ENCODE measurements at places on chromosomes 12 and 14. TPM values are rescaled to one million over a fixed set of nuclear protein-coding genes. Genes with fewer than 3 reads are reported as not detected.

The POTEM gene
- not detected for total RNA-seq

The SALL2 gene
- 2.6 TPM for total RNA-seq

The DENND5B gene
- not detected for total RNA-seq

The RD3L gene
- total RNA-seq = not detected

The P3H3 gene
- total RNA-seq = 2.5 TPM

GRCh38 chr12:111685322-111685810 is 390 bp downstream of the BRAP start:
- peak overlapping the region; percentile 94 for H3K4me3 ChIP-seq
- DNase-seq = no peak

DNA sequence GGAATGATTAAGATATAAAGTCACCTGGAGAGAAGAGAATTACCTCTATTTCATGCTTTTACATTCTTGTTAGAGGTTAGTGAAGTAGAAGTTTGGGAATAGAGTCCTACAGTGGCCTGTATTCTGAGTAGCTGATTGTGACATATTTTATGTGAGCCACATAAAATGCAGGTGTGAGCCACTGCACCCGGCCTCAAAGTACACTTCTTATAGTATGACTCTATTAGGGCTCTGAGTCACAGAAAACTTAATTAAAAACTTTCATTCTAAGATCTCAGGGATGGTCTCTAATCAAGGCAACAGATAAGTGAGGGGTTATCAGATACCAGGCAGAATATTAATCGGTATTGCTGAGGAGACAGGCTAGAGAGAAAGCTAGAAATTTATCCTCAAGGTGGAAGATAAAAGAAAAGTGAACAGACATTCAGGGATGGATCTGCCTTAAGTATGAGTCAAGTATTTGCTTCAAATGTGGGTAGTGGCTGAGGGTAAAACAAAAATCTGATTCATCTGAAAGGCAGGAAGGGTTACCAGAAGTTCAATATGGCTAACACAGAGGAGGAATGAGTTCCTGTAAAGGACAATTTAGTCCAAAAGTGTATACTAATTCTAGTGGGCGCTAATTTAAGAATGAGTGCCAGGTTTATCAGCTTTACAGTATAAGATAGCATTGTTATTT is 5.5 kb upstream of the G2E3 start:
- no peaks in the 10 kb centered on the region for H3K36me3 ChIP-seq
- H3K4me3 ChIP-seq = no peak overlapping the region
- H3K27ac ChIP-seq = no peak overlapping the region
- H3K4me1 ChIP-seq = peaks cover 4% of the 10 kb centered on the region
- DNase-seq = no peak

- no peak for DNase-seq
- H3K27me3 ChIP-seq = no peaks in the 10 kb centered on the region
- H3K27ac ChIP-seq = no peak overlapping the region
Observed at GRCh38 chr12:45184147-45184963, 31.5 kb upstream of the ANO6 start.

DNA sequence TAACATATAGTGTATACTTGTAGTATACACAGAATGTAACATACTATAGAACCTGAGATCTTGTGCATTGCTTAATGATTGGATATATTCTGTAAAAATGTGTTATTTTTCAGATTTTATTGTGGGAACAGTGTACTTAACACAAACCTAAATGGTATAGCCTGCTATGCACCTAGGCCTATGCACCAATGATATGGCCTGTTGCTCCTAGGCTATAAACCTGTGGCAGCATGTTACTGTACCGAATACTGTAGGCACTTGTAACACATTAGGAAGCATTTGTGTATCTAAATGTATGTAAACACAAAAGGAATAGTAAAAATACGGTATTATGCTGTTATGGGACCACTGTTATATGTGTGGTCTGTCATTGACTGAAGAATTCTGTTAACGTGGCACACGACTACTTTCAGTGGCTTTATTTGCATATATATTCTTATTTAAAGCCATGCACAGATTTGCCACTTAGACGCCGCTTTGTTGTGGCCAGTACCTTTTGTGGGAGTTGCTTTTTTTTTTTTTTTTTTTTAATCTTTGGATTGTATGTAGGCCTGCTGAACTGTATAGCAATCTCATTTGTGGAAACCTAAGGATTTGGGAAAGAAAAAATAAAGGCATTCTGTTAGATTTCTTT is 7.4 kb downstream of the PAPOLA start:
- H3K4me3 ChIP-seq = no peak overlapping the region
- no peaks in the 10 kb centered on the region for H3K27me3 ChIP-seq
- H3K36me3 ChIP-seq = no peaks in the 10 kb centered on the region
- H3K4me1 ChIP-seq = peaks cover 85% of the 10 kb centered on the region

- DNase-seq = no peak
- H3K27me3 ChIP-seq = peaks cover 4% of the 10 kb centered on the region
- H3K4me1 ChIP-seq = no peaks in the 10 kb centered on the region
- H3K36me3 ChIP-seq = no peaks in the 10 kb centered on the region
- no peak overlapping the region for H3K27ac ChIP-seq
Observed at GRCh38 chr12:7376196-7376595, 67.8 kb downstream of the CD163L1 start.

GRCh38 chr14:87628129-87628528 is 364.9 kb downstream of the GALC start:
- H3K27me3 ChIP-seq = no peaks in the 10 kb centered on the region
- no peak for DNase-seq
- no peaks in the 10 kb centered on the region for H3K4me1 ChIP-seq
- no peak overlapping the region for H3K27ac ChIP-seq

DNA sequence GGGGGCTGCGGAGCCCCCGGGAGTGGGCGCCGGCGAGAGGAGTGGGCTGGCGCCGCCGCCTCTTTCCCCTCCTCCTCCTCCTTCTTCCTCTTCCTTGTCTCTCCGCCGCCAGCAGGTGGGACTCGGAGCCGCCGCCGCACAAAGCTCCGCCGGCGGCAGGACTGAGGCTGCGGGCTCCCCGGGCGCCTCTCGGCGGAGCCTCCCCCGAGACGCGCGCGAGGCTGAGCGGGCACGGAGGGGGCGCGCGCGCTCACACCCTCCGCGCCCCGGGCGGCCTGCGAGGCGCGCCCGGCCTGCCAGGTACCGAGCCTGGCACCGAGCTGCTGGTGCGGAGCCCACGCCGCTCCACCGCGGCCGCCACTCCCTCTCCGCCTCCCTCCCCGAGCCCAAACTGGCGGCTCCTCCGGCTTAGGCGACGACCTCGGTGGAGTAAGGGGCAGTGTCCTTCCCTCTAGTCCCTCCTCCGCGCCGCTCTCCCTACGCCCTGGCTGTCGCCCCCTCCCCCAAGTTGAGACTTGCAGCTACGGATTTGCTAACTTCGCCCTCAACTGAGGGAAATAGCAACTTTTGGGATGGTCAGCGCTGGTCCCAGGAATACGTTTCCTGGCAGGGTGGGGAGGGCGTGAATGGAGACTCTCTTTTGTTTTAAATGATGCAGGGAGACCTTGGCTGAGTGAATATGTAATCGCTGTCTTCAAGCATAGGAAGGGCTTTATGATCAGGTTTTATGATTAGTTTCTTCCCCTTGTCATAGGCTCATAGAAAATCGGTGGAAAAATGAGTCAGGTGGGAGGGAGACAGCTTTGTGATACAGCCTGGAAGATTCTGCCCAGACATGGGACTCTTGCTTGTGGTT is 199.5 kb upstream of the CAND1 start:
- no peak for DNase-seq
- no peaks in the 10 kb centered on the region for H3K4me1 ChIP-seq
- no peak overlapping the region for H3K27ac ChIP-seq

GRCh38 chr12:113418213-113418879 is 3.8 kb upstream of the SDSL start:
- H3K4me3 ChIP-seq = no peak overlapping the region
- no peaks in the 10 kb centered on the region for H3K36me3 ChIP-seq
- no peaks in the 10 kb centered on the region for H3K27me3 ChIP-seq
- H3K27ac ChIP-seq = no peak overlapping the region
- no peak for DNase-seq
- no peaks in the 10 kb centered on the region for H3K4me1 ChIP-seq

GRCh38 chr12:120783197-120783596 is 57.6 kb downstream of the ACADS start:
- H3K4me1 ChIP-seq = peaks cover 14% of the 10 kb centered on the region
- no peak for DNase-seq
- H3K4me3 ChIP-seq = no peak overlapping the region
- no peaks in the 10 kb centered on the region for H3K27me3 ChIP-seq
- H3K27ac ChIP-seq = no peak overlapping the region

DNA sequence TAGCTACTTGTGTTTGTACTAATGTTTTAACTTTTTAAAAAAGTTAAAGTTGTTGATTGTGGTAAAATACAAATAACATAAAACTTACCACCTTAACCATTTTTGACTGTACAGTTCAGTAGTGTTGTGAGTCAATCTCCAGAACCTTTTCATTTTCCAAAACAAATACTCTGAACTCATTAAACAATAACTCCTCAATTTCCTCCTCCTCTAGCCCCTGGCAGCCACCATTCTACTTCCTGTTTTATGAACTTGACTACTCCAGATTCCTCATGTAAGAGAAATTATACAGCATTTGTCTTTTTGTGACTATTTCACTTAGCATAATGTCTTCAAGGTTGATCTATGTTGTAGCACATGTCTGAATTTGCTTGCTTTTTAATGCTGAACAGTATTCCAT is 299.1 kb upstream of the AMIGO2 start:
- DNase-seq = no peak
- H3K27ac ChIP-seq = no peak overlapping the region
- H3K27me3 ChIP-seq = no peaks in the 10 kb centered on the region
- peaks cover 14% of the 10 kb centered on the region for H3K4me1 ChIP-seq

DNA sequence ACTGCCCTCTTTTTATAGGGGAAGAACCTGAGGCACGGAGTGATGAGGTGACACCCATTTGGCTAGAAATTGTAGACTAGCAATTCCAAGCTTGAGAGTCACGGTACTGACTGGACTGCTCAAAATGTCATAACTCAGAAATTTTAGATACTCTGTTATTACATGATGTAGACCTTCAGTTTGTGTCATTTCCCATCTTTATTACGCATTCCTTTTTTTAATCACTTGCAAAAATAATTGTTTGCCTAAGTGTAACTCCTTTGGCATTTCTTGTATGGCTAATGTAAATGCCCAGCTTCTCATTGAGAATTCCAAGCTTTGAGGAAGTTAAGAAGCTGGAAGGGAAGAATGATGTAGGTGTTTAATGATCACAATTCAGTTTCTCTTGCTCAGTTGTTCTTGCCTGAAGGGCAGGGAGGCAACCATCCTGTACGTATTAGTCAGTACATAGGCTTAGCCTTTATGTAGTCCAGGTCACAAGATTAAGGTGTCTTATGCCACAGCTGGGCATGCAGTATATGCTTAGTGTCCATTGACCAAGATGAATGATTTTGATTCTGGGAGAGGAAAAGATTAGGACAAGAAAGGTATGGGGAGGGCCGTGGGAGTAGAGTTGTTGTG is 68.2 kb upstream of the EVL start:
- no peak overlapping the region for H3K27ac ChIP-seq
- no peaks in the 10 kb centered on the region for H3K36me3 ChIP-seq
- H3K4me3 ChIP-seq = no peak overlapping the region
- DNase-seq = no peak
- no peaks in the 10 kb centered on the region for H3K27me3 ChIP-seq
- peaks cover 6% of the 10 kb centered on the region for H3K4me1 ChIP-seq

DNA sequence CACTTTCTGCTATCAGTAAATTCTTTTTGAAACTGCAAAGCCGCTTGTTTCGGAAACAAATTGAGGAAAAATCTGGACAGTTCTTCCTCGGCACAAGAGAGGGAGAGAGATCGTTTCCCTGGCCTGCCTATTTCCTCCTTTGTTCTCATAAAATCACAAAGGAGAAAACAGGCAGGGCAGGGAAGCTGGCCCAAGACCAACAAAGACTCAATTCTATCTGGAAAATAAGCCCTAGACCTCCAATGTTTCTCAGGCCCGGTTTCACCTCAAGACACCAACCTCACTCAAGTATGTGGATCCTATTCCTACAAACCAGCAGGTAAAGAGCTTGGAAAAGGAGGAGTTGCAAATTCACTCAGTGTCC is 19.5 kb downstream of the DICER1 start:
- peaks cover 6% of the 10 kb centered on the region for H3K36me3 ChIP-seq
- DNase-seq = no peak
- peaks cover 12% of the 10 kb centered on the region for H3K4me1 ChIP-seq
- H3K27me3 ChIP-seq = no peaks in the 10 kb centered on the region

DNA sequence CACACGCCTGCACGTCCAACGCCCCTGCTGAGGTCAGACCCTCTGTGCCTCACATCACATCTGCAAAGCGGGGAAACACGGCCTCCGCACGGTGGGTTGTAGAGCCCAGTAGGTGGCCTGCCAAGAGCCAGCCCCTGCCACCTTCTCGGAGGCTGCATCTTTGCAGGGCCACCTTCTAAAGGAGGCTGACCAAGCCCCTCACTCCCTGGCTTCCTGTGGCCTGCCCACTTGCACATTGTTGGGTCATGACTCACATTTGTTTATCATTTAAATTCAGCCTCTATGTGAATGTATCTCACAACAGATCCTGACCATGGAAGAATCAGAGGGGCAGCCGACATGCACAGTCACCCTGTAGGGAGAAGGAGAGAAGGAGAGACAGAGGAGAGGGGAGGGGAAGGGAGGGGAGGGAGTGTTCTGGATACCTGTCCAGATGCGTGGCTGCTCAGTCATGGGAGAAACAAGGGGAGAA is 319.5 kb upstream of the DIO3 start:
- no peak overlapping the region for H3K27ac ChIP-seq
- no peaks in the 10 kb centered on the region for H3K36me3 ChIP-seq
- H3K4me3 ChIP-seq = no peak overlapping the region
- no peak for DNase-seq
- H3K27me3 ChIP-seq = no peaks in the 10 kb centered on the region

DNA sequence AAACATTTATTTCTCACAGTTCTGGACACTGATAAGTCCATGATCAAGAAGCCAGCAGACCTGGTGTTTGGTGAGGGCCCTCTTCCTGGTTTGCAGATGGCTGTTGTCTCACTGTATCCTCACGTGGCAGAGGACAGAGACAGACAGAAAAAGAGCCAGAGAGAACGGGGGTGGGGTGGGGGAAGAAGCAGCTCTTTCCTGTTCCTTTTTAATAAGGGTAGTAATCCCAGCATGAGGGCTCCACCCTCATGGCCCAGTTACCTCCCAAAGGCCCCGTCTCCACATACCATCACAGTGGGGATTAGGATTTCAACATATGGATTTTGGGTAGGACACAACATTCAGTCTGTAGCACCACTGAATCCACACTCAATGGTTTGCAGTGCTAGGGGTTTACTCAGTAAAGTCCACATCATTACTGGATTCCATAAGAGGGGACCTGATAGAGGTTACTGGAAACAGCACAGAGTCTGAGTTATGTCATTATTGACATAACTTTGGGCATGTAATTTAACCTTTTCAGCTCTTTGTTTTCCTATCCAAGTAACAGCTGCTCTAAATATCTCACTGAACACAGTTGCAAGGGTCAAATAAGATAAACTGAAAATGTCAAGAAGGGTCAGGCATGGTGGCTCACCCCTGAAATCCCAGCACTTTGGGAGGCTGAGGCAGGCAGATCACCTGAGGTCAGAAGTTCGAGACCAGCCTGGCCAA is 53.2 kb downstream of the RPAP3 start:
- H3K36me3 ChIP-seq = no peaks in the 10 kb centered on the region

- H3K27me3 ChIP-seq = no peaks in the 10 kb centered on the region
- H3K4me1 ChIP-seq = no peaks in the 10 kb centered on the region
Observed at GRCh38 chr14:21168055-21168454, 12.2 kb upstream of the OR5AU1 start.

Data from CD8-positive, alpha-beta memory T cell (primary cell).